ENCODE measurements at places on chromosomes 11 and 22. TPM values are rescaled to one million over a fixed set of nuclear protein-coding genes. Genes with fewer than 3 reads are reported as not detected.

Gene MFNG
- 98.6 TPM for total RNA-seq

Gene GALNT18
- 3.5 TPM for total RNA-seq

Gene C1QTNF4
- total RNA-seq = 0.41 TPM

Gene PELI3
- total RNA-seq = 10.8 TPM

Gene MS4A12
- total RNA-seq = not detected

GRCh38 chr22:46845296-46846149 is 83.1 kb downstream of the TBC1D22A start:
- no peak overlapping the region for H3K4me3 ChIP-seq
- no peak overlapping the region for H3K27ac ChIP-seq
- H3K27me3 ChIP-seq = no peaks in the 10 kb centered on the region
- peaks cover 23% of the 10 kb centered on the region for H3K4me1 ChIP-seq
- H3K36me3 ChIP-seq = no peaks in the 10 kb centered on the region

DNA sequence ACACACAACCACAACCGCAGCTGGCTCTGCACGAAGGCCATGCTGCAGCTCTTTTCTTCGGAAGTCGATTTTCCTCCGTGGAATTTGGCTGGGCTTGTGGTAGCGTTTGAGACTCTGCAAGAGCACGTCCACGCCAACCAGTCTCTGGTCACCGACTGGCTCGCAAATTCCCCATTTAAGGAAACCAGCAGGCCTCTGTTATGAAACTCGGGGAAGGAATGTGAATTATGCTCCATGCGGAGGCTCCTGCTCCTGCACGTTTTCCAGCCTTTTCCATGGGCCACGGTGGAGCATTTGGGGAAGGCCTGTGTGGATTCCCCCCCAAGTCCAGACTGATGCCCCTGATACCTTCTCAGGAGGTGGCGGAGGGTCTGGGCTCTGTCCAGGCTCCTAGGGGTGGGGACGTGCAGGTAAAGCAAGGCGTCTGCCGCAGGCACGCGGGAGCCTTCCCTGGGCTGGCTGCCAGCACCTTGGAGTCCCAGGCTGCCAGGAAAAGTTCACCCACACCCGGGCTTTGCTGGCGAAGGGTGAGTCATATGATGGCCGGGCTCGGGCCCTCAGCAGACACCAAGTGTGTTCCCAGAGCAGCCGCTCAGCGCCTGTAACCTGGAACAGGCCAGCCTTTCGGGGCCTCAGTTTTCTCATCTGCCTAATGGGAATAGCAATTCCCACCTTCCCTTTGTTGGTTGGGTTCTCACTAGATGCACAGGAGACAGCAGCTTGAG is 41.9 kb downstream of the LRP5 start:
- peak overlapping the region; percentile 54 for H3K27ac ChIP-seq
- H3K4me1 ChIP-seq = peaks cover 22% of the 10 kb centered on the region
- H3K36me3 ChIP-seq = peaks cover 7% of the 10 kb centered on the region

DNA sequence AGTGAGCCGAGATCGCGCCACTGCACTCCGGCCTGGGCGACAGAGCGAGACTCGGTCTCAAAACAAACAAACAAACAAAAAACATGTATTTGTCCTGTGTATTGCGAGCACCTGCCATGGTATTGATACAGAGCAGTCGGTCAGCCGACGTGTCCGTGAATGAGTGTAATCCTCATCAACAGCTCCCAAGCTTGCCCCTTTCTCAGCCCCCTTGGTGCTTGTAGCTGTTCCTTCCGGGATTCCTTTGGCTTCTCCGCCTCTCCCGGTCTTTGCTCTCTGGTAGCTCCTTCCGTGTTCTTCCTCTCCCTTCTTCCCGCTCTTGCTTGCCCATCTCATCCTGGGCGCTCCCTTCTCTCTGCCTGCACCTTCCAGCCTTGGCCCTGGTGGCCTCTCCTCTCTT is 10.9 kb downstream of the ZNF74 start:
- peak; percentile 34 for DNase-seq
- H3K27ac ChIP-seq = no peak overlapping the region

DNA sequence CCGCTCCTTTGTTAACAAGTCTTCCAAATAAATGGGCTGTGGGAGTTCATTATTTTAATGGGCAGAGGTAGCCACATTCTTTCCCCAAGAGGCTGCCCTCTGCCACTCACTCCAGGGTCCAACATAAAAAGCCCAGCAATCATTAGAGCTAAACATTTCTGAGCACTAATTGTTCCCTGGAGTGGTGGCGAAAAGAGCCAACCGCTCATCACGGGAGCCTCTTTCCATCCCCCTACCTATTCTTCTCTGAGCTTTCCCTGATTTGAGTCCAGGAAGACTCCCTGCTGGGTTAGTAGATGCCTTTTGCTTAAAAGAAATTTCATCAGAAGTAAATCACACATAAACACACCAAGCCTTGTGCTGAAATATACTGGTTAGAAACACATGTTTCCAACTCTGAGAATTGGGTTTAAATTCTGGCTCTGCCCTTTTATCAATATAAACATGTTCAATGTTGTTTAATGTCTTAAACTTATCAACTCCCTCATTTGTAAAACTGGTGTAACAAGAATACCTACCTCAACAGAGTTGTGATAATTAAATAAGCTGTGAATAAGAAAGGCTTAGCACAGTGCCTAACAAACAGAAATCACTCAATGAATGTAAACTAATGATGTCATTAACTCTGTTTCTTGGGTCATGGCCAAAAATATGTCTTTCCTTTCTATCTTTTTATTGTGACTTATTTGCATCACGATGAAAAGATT is at the start of gene OR5A2:
TSS of gene OR5A2 (minus strand) at position 53 of the 707 bp plus-strand sequence. CDS start 3,460 bp downstream, outside the sequence.
- no peaks in the 10 kb centered on the region for H3K4me1 ChIP-seq
- no peak within 1 kb of the TSS for H3K4me3 ChIP-seq
- no peak for DNase-seq
- no peaks in the 10 kb centered on the region for H3K36me3 ChIP-seq
- H3K27ac ChIP-seq = no peak within 1 kb of the TSS
- H3K27me3 ChIP-seq = no peaks in the 10 kb centered on the region

DNA sequence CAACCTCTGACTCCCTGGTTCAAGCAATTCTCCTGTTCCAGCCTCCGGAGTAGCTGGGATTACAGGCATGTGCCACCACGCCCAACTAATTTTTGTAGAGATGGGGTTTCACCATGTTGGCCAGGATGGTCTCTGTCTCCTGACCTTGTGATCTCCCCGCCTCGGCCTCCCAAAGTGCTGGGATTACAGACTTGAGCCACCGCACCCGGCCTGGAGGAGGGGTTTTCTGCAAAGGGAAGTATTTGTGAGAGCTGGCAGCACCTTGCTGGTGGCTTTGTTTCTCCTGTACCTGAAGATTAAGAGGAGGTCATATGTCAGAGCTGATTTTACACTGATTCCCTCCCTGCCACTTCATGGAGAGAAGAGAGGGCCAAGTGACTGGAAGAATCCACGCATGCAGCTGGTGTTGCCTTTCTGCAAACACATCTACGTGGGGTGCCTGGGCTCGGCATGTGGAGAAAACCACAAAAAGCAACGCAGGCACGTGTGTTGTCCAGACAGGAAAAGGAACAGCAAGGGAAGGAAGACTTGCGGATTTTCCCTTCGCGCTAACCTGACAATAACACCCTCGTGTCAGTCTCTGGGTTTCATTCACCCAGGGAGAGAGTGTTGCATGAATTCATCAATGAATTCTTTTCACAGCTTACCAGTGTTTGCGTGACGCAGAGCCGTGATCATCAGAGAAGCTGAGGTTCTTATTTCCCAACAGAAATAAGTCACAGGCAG is 61.9 kb downstream of the TSPAN18 start:
- no peak overlapping the region for H3K27ac ChIP-seq
- no peaks in the 10 kb centered on the region for H3K27me3 ChIP-seq
- DNase-seq = peak; percentile 37
- H3K4me3 ChIP-seq = no peak overlapping the region
- H3K4me1 ChIP-seq = no peaks in the 10 kb centered on the region

DNA sequence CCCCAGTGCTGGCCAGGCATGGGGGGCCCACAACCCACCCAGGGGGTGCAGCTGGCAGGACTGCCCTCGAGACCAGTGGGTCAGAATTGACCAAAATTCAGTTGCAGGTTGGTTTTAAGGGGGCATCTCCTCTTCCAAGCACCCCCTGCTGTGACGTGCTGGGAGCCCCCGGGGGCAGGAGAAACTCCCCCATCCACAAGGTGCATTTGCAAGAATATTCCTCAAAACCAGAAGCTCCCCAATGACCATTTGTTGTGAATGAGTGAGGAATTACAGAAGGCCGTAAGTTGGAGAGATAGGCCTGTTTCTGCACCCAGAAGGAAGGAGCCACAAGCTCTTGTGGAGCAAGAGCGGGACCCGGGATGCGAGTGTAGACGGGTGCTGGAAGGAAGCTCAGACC is 414.5 kb downstream of the BRD1 start:
- no peaks in the 10 kb centered on the region for H3K4me1 ChIP-seq
- no peak overlapping the region for H3K4me3 ChIP-seq
- DNase-seq = no peak
- H3K27ac ChIP-seq = no peak overlapping the region
- no peaks in the 10 kb centered on the region for H3K36me3 ChIP-seq

GRCh38 chr11:39809833-39810232 is 1649.6 kb downstream of the LRRC4C start:
- no peaks in the 10 kb centered on the region for H3K27me3 ChIP-seq
- H3K36me3 ChIP-seq = no peaks in the 10 kb centered on the region
- no peaks in the 10 kb centered on the region for H3K4me1 ChIP-seq
- H3K27ac ChIP-seq = no peak overlapping the region
- no peak for DNase-seq

- no peak overlapping the region for H3K27ac ChIP-seq
- peak; percentile 68 for DNase-seq
Observed at GRCh38 chr22:49677495-49677889, 150.2 kb downstream of the BRD1 start.

DNA sequence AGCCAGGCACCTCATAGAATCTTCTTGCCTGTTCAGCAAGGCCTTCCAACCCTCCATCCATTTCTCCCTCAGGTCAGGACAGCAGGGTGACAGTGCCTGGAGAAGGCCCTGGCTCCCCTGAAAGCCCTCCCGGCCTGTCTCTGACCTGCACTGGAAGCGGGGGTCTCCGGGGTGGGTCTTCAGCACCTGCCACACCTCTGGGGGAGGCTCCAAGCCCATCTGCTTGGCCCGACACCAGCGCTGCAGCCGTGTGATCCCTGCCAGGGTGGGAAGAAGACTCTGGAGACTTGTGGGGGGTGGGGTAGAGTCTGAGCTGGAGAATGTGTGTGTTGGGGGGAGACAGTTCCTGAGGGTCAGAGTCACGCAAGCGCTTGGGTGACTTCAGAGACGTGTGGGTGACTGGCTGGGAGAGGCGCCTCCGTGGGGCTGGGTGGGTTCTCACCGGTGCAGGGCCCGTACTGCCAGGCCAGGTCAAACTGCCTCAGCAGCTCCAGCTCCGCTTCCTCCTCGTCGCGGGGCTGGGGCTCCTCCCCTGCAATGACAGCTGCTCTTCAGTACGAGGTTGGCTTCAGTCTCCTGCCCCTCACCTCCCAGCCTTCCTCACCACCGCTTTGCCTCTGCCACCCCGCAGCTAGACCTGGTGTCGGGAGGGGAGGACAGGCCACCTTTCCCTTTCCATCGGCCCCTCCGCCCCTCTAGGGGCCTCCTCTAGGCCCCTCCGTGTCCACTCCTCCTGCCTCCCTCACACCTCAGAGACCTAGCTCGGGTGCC is 615 bp downstream of the POLD4 start:
- H3K4me3 ChIP-seq = peak overlapping the region; percentile 70
- peaks cover 90% of the 10 kb centered on the region for H3K4me1 ChIP-seq
- H3K27ac ChIP-seq = peak overlapping the region; percentile 100
- peak; percentile 96 for DNase-seq
- no peaks in the 10 kb centered on the region for H3K27me3 ChIP-seq

DNA sequence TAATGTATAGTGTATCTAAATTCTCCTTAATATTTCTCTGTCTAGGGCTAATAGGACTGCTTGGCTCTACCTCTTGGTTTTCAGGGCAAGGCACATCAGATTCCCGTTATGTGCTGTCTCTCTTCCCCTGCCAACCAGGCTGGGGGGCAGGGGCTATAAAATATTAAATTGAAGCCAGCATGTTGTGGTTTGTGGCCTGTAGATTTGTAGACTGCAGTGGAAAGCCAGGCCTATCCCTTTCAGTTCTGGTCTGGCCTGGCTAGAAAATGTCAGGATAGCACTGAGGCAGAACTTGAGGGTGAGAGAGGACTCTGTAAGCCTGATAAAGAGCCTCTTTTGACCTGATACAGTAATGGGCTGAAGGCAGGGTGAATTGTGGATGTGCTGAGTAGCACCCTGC is 14.4 kb upstream of the GRK2 start:
- no peak for DNase-seq
- H3K36me3 ChIP-seq = peaks cover 98% of the 10 kb centered on the region
- H3K27me3 ChIP-seq = no peaks in the 10 kb centered on the region

- no peaks in the 10 kb centered on the region for H3K36me3 ChIP-seq
- H3K4me3 ChIP-seq = no peak overlapping the region
- H3K4me1 ChIP-seq = peaks cover 9% of the 10 kb centered on the region
- no peak for DNase-seq
Observed at GRCh38 chr11:33692013-33692504, 8.6 kb downstream of the C11orf91 start.

- no peaks in the 10 kb centered on the region for H3K27me3 ChIP-seq
- DNase-seq = no peak
- no peak overlapping the region for H3K4me3 ChIP-seq
- no peak overlapping the region for H3K27ac ChIP-seq
- no peaks in the 10 kb centered on the region for H3K4me1 ChIP-seq
Observed at GRCh38 chr11:114017723-114018122, 41.8 kb upstream of the ZBTB16 start.

GRCh38 chr11:65323813-65324212 is 9.1 kb downstream of the CDC42EP2 start:
- H3K27me3 ChIP-seq = no peaks in the 10 kb centered on the region
- no peak overlapping the region for H3K4me3 ChIP-seq
- no peak for DNase-seq
- no peaks in the 10 kb centered on the region for H3K4me1 ChIP-seq
- no peak overlapping the region for H3K27ac ChIP-seq

GRCh38 chr22:39839917-39840510 is 53.5 kb downstream of the ENTHD1 start:
- no peaks in the 10 kb centered on the region for H3K27me3 ChIP-seq
- no peaks in the 10 kb centered on the region for H3K36me3 ChIP-seq
- no peak overlapping the region for H3K4me3 ChIP-seq
- DNase-seq = no peak
- no peak overlapping the region for H3K27ac ChIP-seq

GRCh38 chr11:72720047-72720446 is 32.2 kb downstream of the ARAP1 start:
- DNase-seq = no peak
- H3K27me3 ChIP-seq = no peaks in the 10 kb centered on the region
- H3K4me3 ChIP-seq = peak overlapping the region; percentile 59

DNA sequence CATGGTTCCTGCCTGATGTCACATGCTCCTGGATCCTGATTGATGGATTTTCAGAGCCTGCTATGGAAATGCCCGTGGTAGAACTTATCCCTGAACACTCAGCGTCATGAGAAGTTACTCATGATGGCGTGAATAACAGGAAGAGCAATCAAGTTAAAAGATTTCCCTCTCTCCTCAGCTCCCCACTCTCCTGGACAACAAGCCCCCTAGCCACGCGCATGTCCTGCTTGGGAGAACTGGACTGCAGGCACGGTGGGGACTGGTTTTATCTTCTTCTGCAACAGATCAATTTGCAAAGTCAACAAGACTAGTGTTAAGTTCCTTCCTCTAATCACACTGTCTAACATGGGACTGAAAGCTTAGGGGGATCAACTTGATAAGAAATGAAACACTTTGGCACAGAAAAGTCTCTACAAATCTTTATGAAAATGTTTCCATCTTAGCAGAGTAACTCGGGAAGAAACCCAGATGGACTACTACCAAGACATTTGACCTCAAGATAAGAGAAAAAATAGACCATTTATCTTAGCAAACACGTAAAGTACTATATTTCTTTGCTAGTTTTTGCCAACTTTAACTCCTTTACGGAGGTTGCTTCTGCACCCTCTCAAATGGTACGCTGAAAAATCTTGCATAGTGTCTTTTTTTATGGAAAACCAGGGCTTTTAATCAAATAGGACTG is 27.6 kb downstream of the POU2AF1 start:
- peaks cover 7% of the 10 kb centered on the region for H3K36me3 ChIP-seq
- no peaks in the 10 kb centered on the region for H3K27me3 ChIP-seq
- H3K4me1 ChIP-seq = no peaks in the 10 kb centered on the region

Data from spleen (tissue), 13 donors.